ENCODE measurements at places on chromosomes 6 and 20. TPM values are rescaled to one million over a fixed set of nuclear protein-coding genes. Genes with fewer than 3 reads are reported as not detected.

Gene DEFB124
- total RNA-seq, result not detected

Gene CFAP61
- total RNA-seq, result not detected

Gene PROKR2
- not detected for total RNA-seq

Gene BANF2
- not detected for total RNA-seq

Gene CLDN20
- total RNA-seq, result not detected

Gene TM9SF4
- 40.7 TPM for total RNA-seq

Gene DPPA5
- not detected for total RNA-seq

Gene PARD6B
- total RNA-seq, result 6.1 TPM

Gene TMEM170B
- total RNA-seq, result 5.1 TPM

Gene SIRPD
- total RNA-seq, result not detected

Gene PDYN
- not detected for total RNA-seq

Gene LST1
- 4.2 TPM for total RNA-seq

Gene LGSN
- 0.76 TPM for total RNA-seq

Gene TINAG
- not detected for total RNA-seq

Gene CCDC170
- not detected for total RNA-seq

Gene OLIG3
- not detected for total RNA-seq

Gene FBXO30
- total RNA-seq, result 11.7 TPM

Gene GFOD1
- total RNA-seq, result 34.4 TPM

Gene ABHD16B
- 0.29 TPM for total RNA-seq

Gene OOEP
- not detected for total RNA-seq

Gene CRISP3
- total RNA-seq, result not detected

Gene RNF182
- total RNA-seq, result not detected

Gene NKX2-2
- not detected for total RNA-seq

Gene PHACTR3
- total RNA-seq, result not detected

Gene WFDC2
- 0.46 TPM for total RNA-seq

Gene ROMO1
- total RNA-seq, result 109 TPM

Gene PCSK2
- not detected for total RNA-seq

Gene FRK
- 0.46 TPM for total RNA-seq
